Activated naive CD4-positive, alpha-beta T cell (primary cell): ENCODE measurements at places on chromosomes 5 and 9.

GRCh38 chr5:135700731-135701130 is 121.9 kb upstream of the CXCL14 start:
- no peak for DNase-seq

GRCh38 chr9:101437806-101438232 is 2.2 kb upstream of the ALDOB start:
- DNase-seq, result no peak

- no peak for DNase-seq
Observed at GRCh38 chr5:157295247-157295646, 29.3 kb downstream of the CYFIP2 start.

GRCh38 chr5:146884066-146884626 is 5.6 kb upstream of the PPP2R2B start:
- DNase-seq, result no peak

DNA sequence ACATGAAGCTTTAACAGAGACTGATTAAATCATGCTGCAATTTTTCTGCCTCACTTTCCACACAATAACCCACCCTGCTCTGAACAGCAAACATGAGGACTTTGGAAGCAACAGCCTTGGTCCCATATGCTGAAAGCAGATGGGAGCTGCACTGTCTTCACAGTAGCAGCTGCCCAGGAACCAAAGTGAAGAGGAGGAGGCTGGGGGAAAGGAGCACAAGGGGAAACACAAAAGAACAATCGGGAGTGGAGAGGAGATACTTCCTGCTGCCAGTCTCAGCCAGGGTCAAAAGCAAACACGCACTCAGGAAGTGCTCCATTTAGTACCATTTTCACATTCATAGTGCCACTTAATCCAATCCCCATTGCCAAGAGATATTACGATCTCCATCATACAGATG is 183.3 kb upstream of the PUM3 start:
- no peak for DNase-seq

DNA sequence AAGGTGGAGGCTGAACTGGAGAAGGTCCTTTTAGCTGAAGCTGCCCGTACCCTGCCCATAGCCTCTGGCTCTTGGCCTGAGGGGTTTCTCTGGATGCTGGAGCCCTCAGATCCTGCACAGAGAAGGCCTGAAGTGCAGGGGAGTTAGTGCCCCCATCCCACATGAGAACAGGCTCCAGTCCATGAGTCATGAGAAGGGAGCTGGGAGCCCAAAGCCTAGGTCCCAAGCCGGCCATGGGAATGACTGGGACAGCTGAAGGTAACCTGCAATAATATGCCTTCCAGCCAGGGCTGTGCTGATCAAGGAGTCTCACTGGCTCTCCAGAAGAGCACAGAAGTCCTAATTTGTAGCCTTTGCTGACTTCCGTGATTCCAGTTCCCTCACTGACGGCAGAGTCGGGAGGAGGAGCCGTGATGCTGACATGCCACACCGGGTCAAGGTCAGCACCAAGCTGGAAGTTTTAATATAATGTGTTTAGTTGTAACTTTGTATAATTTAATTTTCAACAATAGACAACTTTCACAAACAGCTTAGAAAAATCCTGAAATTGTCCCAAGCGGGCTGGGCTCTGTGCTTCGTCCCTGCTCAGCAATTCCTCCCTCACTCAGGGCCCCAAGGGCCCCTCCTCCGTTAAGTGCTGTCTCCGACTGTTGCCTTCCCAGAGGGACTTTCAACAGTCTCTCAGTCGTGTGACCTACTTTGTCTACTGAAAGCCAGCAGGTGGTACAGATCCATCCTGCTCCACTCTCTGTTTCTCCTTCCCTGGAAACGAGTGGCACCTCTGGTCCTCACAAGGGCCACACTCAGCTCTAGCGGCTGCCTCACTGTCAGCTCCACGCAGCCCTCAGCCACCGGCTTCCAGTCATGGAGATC is 387.8 kb downstream of the GADD45G start:
- DNase-seq, result no peak

DNA sequence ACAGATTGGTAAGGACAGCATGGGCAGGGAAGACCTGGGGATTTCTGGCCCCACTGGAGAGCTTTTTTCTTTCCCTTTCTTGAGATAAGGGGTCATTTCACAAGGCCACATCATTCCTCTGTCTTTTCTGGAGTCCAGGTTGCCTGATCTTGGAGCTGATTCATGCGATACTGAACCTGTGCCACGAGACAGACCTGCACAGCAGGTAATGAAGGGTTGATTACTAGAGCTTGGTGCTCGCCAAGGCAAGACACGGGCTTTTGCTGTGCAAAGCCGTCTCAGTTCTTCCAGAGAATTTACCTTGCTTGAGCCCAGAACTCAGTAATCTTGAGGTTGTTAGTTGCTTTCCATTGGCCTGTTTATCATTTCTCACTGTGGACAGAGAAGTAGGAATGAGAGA is 39.2 kb downstream of the NUP188 start:
- no peak for DNase-seq

- no peak for DNase-seq
Observed at GRCh38 chr5:35852084-35852734, 4.5 kb upstream of the IL7R start.

- no peak for DNase-seq
Observed at GRCh38 chr9:93267681-93268505, 84.0 kb downstream of the WNK2 start.

DNA sequence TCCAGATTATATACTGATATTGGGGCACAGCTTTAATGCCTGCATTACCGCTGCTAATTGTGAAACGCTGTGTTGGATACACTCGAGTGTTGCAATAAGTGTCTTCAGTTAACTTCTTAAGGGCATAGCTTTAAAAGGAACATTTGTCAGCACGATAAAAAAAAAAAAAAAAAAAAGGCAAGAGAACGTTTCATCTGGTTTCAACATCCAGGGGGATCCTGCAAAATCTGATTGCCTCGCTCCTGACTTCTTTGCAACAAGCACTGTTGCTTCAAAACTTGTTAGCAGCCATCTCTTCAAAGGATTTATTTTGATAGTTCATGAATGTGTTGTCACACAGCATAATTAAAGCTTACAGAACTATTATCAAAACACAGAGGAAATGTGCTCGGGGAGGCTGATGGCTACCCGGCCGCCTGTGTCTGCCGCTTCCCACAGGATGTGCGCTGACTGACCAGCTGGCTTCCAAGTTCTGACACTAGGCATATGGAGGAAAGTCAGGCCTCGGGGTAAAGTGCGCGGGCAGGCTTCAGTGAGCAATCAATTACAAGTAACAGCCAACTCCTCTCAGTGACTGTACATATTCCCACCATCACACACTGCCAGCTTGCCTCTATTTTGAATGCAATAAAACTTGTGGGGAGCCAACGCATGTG is 77.7 kb downstream of the EBF1 start:
- no peak for DNase-seq

- DNase-seq, result no peak
Observed at GRCh38 chr9:7756088-7756487, 43.5 kb downstream of the DMAC1 start.

GRCh38 chr9:109961626-109962025 is 181.6 kb downstream of the PALM2AKAP2 start:
- no peak for DNase-seq

DNA sequence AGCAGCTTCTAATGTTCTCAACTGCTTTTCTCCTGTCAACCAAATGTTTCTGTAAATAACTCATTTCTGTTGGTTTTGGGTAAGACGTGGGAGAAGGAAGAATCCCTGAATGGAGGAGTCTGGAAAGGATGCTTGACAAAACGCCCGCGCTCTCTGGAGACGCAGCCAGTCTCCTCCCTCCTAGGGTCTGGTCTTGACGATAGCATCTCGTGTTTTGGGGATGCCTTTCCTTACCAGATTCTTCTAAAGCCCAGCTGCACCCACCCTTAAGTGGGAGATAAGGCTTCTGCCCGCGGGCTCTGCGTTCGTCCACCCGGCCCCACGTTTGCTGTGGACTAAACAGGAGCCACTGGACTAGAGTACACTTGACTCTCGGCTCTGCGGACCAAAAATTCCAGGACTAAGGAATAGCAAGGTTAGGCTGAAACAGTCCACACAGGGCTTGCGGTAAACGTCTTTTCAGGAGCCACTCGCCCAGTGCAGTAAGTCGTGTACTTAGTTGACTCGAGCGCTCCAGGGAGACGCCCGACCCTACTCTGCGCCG is 491 bp upstream of the CTSL start:
- no peak for DNase-seq

DNA sequence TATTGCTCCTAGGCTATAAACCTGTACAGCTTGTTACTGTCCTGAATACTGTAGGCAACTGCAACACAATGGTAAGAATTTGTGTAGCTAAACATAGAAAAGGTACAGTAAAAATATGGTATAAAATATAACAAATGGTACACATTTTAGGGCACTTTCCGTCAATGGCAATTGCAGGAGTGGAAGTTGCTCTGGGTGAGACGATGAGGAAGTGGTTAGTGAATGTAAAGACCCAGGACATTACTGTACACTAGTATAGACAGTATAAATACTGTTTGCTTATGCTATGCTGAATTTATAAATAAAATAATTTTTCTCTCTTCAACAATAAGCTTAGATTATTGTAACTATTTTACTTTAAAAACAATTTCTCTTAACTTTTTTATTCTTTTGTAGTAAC is 15.6 kb upstream of the ADRB2 start:
- DNase-seq, result no peak

DNA sequence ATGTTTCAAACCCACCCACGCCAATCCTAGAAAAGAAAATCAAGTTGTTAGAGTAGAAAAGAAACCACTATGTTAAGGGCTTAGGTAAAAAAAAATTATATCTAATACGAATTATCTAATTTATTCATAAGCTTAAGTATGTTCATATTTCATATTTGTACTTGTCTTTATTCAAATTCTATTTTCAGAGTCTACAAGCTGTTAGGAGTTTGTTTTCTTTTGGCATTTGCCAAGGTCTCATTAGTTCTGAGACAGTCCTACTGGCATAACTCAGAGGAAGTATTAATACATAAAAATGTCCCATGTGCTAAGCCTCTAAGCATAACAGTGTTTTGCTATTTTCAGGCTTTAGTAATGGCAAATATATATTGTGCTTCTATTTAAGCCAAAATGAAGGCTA is 57.6 kb downstream of the STARD4 start:
- no peak for DNase-seq

DNA sequence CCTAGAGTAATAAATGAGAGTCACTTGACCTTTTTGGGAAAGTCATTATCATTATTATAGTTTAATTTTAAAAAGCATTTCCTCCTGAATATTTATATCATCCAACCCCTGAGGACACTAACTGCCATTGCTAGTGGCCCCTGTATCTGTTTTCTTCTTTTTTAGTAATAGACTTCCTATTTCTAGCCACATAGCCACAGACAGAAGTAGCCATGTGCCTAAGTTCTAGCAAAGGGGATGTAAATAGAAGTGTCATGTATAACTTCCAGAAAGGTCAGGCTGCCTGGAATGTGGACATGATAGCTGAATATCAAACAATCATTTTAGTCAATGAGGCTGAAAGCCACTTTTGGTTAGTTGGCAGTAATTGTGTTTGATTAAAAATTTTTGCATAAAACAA is 37.5 kb upstream of the IQGAP2 start:
- no peak for DNase-seq

- no peak for DNase-seq
Observed at GRCh38 chr5:170538096-170538465, 34.3 kb downstream of the KCNIP1 start.

GRCh38 chr9:137247135-137247915 is 3.8 kb upstream of the STPG3 start:
- no peak for DNase-seq

DNA sequence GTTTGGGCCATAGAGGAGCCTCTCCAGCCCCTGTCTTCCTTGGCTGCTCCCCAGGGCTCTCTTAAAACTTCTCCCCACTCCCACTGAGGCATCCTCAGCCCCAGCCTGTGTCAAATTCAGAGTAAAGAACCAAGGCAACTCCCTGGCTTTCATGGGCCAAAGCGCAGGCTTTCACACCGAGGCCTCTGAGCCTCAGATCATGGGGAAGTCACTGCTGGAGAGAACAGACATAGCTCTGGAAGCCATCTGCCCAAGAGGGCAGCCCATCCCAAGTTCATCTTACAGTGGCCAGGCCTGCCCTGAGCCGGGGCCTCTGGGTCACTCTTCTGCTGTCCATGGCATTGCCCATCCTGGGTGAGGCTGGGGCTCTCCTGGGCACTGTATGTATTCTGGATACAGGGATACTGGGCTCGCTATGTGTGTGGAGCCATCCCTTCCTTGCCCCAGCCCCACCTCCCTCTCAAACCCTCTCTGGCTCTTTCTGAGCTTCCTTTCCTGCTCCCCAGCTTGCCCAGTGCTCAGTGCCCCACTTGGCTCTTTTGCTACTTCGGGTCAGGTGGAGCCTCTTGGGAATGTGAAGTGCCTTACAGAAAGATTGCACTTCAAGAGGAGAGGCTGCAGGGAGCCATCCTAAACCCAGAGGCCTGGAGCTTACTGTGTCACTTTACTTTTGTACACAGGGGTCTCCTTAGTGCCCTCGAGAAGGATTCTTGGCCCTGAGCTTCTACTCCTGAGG is 33.0 kb downstream of the TGFBI start:
- DNase-seq, result no peak

GRCh38 chr5:9105851-9106250 is 440.0 kb downstream of the SEMA5A start:
- no peak for DNase-seq

- DNase-seq, result no peak
Observed at GRCh38 chr5:179840766-179841165, 17.9 kb downstream of the MRNIP start.

- no peak for DNase-seq
Observed at GRCh38 chr5:122031836-122032235, 46.2 kb downstream of the LOX start.

- DNase-seq, result no peak
Observed at GRCh38 chr5:148831590-148832565, 5.5 kb downstream of the ADRB2 start.

- no peak for DNase-seq
Observed at GRCh38 chr9:138023394-138024124, 146.0 kb downstream of the CACNA1B start.

DNA sequence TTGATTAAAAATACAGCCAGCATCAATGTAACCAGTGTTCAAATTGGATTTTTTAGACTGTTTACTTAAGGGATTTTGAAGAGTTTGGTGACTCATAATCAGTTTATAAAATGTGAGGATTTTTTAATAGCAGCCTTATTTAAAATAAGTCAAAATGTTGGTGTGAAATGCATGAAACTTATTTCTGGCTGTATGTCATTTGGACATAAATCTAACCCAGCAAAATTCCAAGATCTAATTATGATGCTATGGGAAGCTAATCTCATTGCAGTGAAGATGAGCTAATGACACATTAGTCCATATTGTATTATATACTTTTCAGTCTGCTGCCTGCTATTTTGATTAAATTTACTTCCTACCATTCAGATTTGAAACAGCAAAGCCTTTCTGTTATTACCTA is 140.3 kb downstream of the AOPEP start:
- no peak for DNase-seq

DNA sequence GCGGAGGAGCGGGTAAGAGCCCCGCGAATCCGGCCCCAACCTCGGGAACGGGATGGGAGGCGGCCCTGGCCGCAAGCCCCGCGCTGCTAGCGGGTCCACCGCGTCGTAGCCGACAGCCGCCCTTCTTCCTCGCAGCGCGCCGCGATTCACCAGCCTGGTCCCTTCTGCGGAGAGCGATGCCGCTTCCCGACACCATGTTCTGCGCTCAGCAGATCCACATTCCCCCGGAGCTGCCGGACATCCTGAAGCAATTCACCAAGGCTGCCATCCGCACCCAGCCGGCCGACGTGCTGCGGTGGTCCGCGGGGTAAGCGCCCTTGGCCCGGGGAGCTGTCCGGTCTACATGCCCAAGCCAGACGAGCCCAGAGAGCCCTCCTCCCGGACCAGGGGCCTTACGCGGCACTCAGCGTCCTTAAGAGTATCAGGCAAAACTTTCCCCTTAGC is 335 bp downstream of the ROPN1L start:
- no peak for DNase-seq

GRCh38 chr5:147098233-147098790 is 136.5 kb upstream of the STK32A start:
- no peak for DNase-seq
